ENCODE measurements at places on chromosomes 16 and 17. TPM values are rescaled to one million over a fixed set of nuclear protein-coding genes. Genes with fewer than 3 reads are reported as not detected.

- no peak for DNase-seq
These were observed 19.7 kb downstream of the DEXI start for GRCh38 chr16:10922328-10923145.

DNA sequence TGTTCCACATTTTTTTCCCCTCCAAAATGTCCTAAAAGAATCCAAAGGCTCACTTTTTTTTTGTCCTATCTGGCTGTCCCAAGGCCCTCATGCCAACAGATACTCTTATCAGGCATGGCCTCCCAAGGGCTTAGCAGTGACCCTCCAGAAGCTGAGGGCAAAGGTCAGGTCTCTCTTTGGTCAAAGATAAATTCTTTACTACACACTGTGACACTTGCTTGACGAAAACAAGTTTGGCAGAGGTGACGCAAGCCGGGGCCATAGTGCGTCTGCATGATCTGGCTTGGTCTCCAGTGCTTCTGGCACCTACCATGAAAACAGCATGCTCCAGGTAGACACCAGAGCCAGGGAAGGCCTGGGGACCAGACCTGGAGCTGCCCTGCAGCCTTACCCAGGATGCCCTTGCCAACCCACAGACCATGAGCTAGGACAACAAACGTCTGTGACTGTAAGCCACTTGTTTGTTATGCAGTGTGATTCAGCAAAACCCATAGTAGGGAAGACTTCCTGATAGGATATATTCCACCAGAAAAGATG is 48.5 kb upstream of the IRF8 start:
- no peak for DNase-seq

- DNase-seq: no peak
These were observed 23.3 kb downstream of the IQCK start for GRCh38 chr16:19741354-19741753.

DNA sequence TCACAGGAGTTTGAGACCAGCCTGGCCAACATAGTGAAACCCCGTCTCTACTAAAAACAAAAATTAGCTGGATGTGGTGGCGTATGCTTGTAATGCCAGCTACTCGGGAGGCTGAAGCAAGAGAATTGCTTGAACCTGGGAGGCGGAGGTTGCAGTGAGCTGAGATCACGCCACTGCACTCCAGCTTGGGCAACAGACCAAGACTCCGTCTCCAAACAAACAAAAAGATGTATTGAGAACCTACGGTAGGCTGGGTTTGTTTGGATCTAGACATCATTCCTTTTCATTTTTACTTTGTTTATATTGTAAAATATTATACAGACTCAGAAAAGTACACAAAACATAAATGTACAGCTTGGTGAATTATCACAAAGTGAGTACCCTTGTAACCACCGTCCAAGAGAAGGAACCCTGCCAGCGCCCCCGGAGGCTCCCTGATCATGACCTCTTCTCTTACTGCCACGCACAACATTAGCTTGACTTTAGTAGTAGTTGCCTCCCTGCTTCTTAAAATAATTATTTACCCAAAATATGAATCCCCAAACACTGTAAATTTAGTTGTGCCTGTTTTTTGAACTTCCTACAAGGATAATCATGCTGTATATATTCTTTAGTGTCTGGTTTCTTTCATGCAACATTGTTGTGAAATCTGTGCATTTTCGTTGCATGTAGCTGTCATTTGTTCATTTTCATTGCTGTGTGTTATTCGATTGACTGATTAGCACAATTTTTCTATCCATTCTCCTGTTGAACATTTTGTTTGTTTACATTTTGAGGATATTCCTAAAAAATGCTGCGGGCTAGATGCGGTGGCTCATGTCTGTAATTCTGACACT is 56.5 kb downstream of the KSR1 start:
- DNase-seq: no peak

The HAS3 gene
- polyA plus RNA-seq: 6.6 TPM

The PRPF8 gene
- 290 TPM for polyA plus RNA-seq

The KRTAP3-2 gene
- polyA plus RNA-seq: not detected

The KRT12 gene
- not detected for polyA plus RNA-seq

DNA sequence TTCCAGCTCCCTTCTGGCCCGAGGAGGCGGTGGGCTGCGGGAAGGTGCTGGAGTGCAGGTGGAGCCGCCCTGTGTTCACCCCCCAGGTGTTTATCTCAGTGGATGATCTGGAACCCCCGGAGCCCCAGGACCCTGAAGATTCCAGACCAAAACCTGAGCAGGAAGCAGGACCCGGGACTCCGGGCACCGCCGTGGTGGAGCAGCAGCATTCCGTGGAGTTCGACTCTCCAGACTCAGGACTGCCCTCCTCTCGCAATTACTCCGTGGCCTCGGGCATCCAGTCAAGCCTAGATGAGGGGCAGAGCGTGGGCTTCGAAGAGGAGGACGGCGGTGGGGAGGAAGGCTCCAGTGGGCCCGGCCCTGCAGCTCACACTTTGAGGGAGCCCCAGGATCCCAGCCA is 25.5 kb downstream of the MNT start:
- DNase-seq: no peak

DNA sequence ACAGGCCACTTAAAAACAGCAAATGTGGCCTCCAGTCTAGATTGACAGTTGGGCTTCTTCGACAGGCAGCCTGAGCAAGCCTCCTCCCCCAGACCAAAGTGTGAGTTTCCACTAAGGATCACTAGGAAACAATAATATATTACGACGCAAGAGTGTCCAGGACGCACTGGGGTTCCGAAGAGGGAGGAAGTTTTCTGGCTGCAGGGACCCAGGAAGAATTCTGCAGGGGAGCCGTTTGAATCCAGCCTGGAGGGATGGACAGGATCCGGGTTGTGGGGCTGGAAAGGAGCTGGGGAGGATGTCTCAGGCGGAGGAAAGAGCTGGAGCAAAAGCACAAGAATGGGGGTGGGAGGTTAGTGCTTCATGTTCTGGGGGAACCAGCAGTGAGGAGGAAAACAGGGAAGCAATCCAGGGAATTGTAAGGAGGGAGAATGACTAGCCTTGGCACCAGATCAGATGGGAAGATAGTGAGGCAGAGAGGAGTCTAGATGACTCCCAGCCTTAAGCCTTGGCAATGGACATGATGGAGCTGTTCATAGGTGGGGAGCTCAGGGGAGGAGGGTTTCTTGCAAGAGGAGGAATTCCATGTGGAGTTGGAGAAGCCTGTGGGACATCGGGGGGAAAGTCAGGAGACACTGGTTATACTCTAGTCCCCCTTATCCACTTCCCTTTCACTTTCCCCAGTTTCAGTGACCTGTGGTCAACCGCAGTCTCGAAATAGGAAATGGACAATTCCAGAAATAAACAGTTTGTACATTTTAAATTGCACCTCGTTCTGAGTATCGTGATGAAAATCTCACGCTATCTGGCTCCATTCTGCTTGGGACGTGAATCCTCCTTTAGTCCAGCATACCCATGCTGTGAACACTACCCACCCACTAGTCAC is 26.6 kb downstream of the NGFR start:
- no peak for DNase-seq

DNA sequence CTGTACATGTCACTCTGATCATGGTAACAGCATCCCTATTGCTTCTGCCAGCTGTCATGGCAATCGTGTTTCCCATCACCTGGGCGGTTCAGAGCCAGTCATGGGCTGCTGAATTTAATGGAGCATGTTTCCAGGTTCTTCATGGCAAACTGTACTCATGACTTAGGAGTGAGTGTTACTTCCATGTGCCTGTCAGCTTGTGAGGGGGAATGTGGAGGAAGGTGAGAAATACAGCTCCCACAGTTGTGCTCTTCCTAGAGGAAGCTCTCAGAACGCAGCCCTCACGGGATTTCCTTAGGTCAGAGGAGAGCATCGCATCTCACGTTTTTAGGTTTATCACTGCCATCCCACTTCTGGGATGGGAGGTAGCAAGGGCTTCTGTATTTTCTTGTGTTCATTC is 28.0 kb upstream of the ARHGAP23 start:
- DNase-seq: no peak

The TNFRSF17 gene
- polyA plus RNA-seq: 0.29 TPM

The GABARAP gene
- 461 TPM for polyA plus RNA-seq

DNA sequence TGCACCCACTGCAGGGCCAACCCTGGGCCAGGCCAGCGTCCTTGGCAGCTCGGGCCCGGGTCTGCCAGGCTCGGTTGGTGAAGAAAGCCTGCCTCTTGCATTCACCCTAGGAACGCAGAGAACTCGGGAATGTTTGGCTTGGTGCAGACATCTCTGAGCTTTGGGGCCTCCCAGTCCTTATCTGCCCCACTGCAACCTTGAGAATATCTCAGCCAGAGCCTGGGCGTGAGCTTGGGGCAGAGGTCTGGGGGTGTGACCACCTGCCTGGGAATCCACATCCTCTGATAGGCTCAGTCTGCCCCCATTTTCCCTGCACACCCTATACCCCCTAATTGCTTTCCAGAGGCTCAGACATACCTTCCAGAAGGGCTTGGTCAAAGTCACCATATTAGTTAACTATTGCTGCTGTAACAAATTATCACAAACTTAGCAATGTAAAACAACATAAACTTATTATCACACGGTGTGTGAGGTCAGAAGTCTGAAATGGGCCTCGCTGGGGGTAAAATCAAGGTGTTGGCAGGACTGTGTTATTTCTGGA is 30.7 kb upstream of the ZNF423 start:
- DNase-seq: no peak

The NOD2 gene
- polyA plus RNA-seq: 1.2 TPM

- DNase-seq: peak; percentile 32
These were observed 461.3 kb downstream of the PMP22 start for GRCh38 chr17:14803826-14804225.

The HYDIN gene
- polyA plus RNA-seq: 15.2 TPM

The ETV4 gene
- 23.1 TPM for polyA plus RNA-seq

All from spinal cord (tissue), 10 donors.